ENCODE measurements at places on chromosomes 4 and X. TPM values are rescaled to one million over a fixed set of nuclear protein-coding genes. Genes with fewer than 3 reads are reported as not detected.

PLK4 gene
- total RNA-seq: 22.6 TPM

- no peaks in the 10 kb centered on the region for H3K36me3 ChIP-seq
- no peaks in the 10 kb centered on the region for H3K27me3 ChIP-seq
- no peak overlapping the region for H3K4me3 ChIP-seq
- H3K27ac ChIP-seq: no peak overlapping the region
Observed at GRCh38 chrX:84475596-84475995, 26.7 kb downstream of the HDX start.

PAGE2B gene
- not detected for total RNA-seq

UGT2A1 gene
- total RNA-seq: not detected

DNA sequence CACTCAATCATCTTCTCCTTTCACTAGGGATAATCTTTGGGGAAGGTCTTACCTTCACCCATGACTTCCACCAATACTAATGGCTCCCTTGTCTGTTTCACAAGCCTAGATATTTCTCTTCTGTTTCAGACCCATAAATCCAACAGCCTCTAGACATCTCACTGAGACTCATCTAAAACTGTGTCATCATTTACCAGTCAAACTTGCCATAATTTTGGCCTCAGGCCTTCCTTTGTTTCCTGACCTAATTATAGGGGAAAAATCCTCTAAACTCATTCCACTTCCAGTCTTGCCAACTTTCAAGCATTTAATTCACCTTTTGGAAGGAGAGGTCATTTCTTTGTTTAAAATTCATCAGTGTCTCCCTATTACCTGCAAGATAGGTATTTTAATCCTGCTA is 181.0 kb upstream of the CNKSR2 start:
- no peaks in the 10 kb centered on the region for H3K27me3 ChIP-seq
- H3K36me3 ChIP-seq: no peaks in the 10 kb centered on the region
- no peak overlapping the region for H3K27ac ChIP-seq
- H3K4me1 ChIP-seq: no peaks in the 10 kb centered on the region
- H3K4me3 ChIP-seq: no peak overlapping the region

DNA sequence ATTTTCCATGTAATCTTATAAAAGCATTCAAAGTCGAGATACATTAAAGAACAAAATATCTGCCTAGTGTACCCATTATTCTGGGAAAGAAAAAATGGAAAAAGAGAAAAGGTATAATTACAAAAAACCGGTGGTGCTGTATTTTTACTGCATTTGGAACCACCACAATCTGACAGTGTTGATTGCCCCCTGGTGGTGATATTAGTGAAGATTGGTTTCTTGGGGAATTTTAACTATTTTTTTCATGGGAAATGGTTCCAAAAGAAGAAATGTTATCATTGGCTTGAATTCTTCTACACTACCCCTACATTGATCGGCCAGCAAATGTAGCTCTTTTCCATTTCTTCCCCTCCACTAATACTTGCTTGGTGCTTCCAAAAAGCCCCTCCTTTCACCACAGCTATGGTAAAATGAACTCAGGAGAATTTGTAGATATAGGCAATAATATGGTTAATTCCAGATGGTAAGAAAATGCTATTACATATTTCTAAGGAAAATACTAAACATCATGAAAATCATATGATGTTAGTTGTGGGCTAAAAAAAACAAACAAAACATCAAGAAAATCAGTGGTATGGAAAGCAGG is 50.0 kb downstream of the COX18 start:
- no peaks in the 10 kb centered on the region for H3K4me1 ChIP-seq
- no peak overlapping the region for H3K4me3 ChIP-seq
- H3K36me3 ChIP-seq: no peaks in the 10 kb centered on the region
- DNase-seq: no peak
- no peak overlapping the region for H3K27ac ChIP-seq
- H3K27me3 ChIP-seq: no peaks in the 10 kb centered on the region

PPP1R2C gene
- not detected for total RNA-seq

DNA sequence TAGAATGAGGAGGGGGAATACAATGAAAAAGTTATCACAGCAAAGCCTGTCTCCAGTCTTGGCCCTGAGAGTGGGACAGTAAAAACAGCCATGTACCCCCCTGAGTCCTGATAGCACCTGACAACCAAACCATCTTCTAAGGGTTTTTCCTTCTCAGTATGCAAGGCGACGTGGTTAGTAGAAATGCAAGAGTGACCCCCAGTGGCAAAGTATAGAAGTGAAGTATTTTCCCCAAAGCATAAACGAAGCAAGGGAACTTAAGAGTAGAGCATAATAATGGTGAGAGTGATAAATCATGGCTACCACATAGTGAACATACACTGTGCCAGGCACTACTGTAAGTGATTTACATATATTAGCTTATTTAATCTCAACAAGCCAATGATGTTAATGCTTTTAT is 52.8 kb downstream of the FAM47C start:
- H3K4me1 ChIP-seq: no peaks in the 10 kb centered on the region
- H3K36me3 ChIP-seq: no peaks in the 10 kb centered on the region
- no peaks in the 10 kb centered on the region for H3K27me3 ChIP-seq
- no peak overlapping the region for H3K4me3 ChIP-seq
- DNase-seq: no peak

DNA sequence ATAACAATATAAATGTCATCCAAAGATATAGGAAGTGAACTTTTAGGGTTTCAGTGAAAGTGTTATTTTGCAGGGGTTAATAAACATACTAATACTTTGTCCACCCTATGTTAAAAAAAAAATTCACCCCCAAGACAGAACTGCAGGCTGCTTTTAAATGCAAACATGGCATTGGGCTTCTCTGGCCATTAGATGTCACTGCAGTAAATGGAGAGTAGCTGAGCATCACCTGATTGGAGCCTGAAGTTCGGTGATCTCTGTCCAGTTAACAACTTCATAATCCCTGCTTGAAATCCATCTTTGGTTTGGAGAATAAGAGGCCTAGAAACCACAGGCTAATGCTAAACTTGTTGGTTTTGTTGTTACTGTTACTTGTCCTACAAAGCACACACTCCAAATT is 18.7 kb downstream of the SLC25A43 start:
- H3K4me1 ChIP-seq: no peaks in the 10 kb centered on the region
- no peak overlapping the region for H3K27ac ChIP-seq
- H3K4me3 ChIP-seq: no peak overlapping the region
- DNase-seq: no peak
- no peaks in the 10 kb centered on the region for H3K27me3 ChIP-seq

MTTP gene
- 0.69 TPM for total RNA-seq

DNA sequence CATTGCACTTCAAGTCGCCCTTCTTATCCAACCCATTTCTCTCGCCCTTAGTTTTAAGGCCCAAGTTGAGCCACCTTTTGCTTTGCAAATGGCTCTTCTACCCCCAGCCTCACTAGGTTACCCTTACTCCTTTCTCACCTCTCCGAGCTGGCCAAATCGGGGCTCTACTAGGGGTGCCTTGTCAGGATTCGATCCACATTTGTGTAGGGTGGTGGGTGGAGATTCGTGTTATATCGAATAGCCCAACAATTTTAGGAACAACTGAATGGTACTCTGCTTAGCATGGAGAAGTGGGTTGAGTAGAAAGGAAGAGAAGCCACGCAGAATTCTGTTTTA is 3.5 kb downstream of the SLIT2 start:
- no peak overlapping the region for H3K27ac ChIP-seq
- H3K36me3 ChIP-seq: no peaks in the 10 kb centered on the region

DNA sequence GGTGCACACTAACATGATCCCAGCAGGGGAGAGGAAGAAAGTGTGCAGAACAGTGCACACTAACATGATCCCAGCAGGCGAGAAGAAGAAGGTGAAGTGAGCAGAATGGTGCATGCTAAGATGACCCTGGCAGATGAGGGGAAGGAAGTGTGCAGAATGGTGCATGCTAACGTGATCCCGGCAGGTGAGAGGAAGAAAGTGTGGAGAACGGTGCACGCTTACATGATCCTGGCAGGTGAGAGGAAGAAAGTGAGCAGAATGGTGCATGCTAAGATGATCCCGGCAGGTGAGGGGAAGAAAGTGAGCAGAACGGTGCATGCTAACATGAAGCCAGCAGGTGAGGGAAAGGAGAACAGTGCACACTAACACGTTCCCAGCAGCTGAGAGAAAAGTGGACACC is 83.7 kb downstream of the ACOX3 start:
- no peak overlapping the region for H3K4me3 ChIP-seq
- no peak overlapping the region for H3K27ac ChIP-seq
- no peaks in the 10 kb centered on the region for H3K4me1 ChIP-seq
- no peak for DNase-seq
- no peaks in the 10 kb centered on the region for H3K27me3 ChIP-seq

DNA sequence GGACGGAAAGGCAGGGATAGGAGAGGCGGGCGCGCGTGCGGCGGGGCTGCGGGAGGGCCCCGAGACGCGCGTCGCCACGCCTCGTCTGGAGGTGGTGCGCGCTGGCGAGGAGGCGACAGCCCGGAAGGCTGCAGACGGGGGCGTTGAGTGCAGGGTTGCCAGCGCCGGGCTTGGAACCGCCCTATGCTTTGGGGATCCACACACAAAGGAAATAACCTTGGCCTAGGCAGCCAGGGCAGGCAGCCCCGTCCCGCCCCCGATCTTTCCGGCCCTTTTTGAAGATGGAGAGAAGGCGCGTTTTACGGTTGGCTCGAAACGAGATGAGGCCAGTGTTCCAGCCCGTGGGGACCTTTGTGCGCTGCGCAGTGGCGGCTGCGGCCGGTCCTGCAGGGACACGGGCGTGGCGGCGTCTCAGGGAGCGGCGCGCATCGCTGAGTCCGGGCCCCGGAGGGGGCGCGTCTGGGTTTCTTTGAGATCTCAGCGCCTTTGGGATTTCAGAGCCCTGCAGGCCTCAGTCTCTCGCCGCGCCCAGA is 50.8 kb upstream of the TRIM2 start:
- H3K4me3 ChIP-seq: peak overlapping the region; percentile 45
- no peaks in the 10 kb centered on the region for H3K4me1 ChIP-seq
- peak overlapping the region; percentile 64 for H3K27ac ChIP-seq
- no peaks in the 10 kb centered on the region for H3K27me3 ChIP-seq

ZIC3 gene
- total RNA-seq: not detected

- H3K4me3 ChIP-seq: no peak overlapping the region
- no peaks in the 10 kb centered on the region for H3K27me3 ChIP-seq
- no peaks in the 10 kb centered on the region for H3K36me3 ChIP-seq
- H3K4me1 ChIP-seq: no peaks in the 10 kb centered on the region
- peak; percentile 40 for DNase-seq
- no peak overlapping the region for H3K27ac ChIP-seq
Observed at GRCh38 chr4:170374770-170375169, 285.0 kb upstream of the AADAT start.

DNA sequence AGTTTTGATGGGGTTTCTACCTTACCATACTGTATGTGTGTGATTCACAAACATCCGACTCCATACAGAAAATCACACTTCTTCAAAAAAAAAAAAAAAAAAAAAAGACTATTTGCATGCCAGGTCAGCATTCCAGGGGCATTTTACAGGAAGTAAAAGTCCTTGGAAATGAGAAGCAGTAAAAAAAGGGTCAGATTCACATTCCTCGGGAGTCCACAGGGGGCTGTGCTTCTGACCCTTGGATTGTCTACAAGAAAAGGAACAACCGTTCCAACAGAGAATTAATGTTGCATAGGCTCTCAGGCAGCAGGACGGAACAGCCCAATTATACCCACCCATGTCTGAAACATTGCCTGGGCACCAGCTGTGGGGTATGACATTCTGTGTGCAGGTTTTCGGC is 290.3 kb downstream of the LDB2 start:
- H3K27me3 ChIP-seq: no peaks in the 10 kb centered on the region
- DNase-seq: no peak
- no peaks in the 10 kb centered on the region for H3K4me1 ChIP-seq
- H3K36me3 ChIP-seq: no peaks in the 10 kb centered on the region

RASL11B gene
- total RNA-seq: not detected

GRCh38 chr4:176436293-176436973 is 116.7 kb downstream of the SPCS3 start:
- no peaks in the 10 kb centered on the region for H3K36me3 ChIP-seq
- DNase-seq: no peak
- no peaks in the 10 kb centered on the region for H3K4me1 ChIP-seq
- H3K27me3 ChIP-seq: no peaks in the 10 kb centered on the region

MTNR1A gene
- total RNA-seq: 1.3 TPM

SSX3 gene
- not detected for total RNA-seq

DNA sequence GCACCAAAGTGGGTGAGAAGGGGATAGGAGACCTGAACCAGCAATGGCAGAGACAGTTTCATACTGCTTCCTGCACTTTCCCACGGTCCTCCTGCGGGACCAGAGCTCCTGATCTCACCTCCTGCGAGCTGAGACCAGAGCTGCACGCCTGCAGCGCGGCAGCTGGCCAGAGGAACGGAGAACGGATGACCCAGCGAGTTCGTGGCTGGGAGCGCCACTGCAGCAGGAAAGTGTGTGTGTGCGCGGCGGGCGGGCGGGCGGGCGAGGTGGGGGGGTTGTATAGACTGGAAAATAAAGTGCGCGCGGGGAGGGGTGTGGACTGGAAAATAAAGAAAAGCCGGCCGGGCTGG is 16.5 kb downstream of the MCF2 start:
- no peak for DNase-seq
- no peak overlapping the region for H3K27ac ChIP-seq
- no peak overlapping the region for H3K4me3 ChIP-seq
- no peaks in the 10 kb centered on the region for H3K36me3 ChIP-seq
- H3K27me3 ChIP-seq: no peaks in the 10 kb centered on the region

FRG2 gene
- total RNA-seq: not detected

DNA sequence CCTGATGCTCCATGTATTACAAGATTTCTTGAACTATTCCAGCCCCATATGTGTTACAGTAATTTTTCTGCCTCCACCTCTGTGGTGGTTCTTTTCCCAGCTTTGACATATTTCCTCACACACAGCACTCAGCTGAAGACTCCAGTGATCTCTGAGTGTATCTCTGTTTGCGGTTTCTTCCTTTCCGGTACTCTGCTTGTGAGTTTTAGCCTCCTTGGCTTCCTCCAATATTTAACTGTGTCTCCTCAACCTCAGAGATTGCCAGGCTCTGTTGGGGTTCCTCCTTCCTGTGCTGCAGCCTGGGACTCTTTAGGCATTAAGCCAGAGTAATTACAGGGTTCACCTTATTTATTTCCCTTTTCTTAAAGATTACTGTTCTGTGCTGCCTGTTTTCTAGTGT is 73.2 kb downstream of the NFKB1 start:
- DNase-seq: no peak
- H3K27me3 ChIP-seq: no peaks in the 10 kb centered on the region
- no peak overlapping the region for H3K27ac ChIP-seq
- H3K4me3 ChIP-seq: no peak overlapping the region
- H3K4me1 ChIP-seq: no peaks in the 10 kb centered on the region

- no peak overlapping the region for H3K4me3 ChIP-seq
- H3K36me3 ChIP-seq: peaks cover 5% of the 10 kb centered on the region
- no peaks in the 10 kb centered on the region for H3K27me3 ChIP-seq
- H3K4me1 ChIP-seq: no peaks in the 10 kb centered on the region
- no peak overlapping the region for H3K27ac ChIP-seq
Observed at GRCh38 chr4:39825741-39826231, 127.8 kb downstream of the UBE2K start.

DNA sequence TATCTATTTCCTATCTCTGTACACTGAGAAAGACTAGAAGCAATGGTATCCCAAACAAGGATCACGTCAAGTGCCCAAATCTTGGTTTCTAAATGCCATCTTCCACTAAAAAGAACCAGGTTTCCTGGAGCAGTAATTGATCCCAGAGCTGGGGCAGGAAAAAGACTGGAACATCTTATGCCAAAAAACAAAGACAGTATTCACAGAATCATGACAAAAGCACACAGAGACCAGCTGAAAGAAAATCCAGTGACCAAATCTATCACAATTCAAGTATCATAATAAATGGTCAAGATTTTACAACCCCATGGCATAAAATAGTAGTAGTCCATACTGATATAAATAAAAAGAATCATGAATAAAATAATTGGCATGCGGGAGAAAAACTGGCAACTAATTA is 44.9 kb downstream of the CENPC start:
- no peaks in the 10 kb centered on the region for H3K4me1 ChIP-seq
- H3K27me3 ChIP-seq: no peaks in the 10 kb centered on the region
- no peak overlapping the region for H3K27ac ChIP-seq
